Hippocampal formation (tissue), 2 donors: ENCODE measurements at places on chromosomes 1 and 21.

GRCh38 chr1:243364330-243364729 lies 108.5 kb downstream of the SDCCAG8 start:
- no peak for DNase-seq

GRCh38 chr1:80447526-80447925 lies 1353.2 kb upstream of the ADGRL2 start:
- no peak for DNase-seq

DNA sequence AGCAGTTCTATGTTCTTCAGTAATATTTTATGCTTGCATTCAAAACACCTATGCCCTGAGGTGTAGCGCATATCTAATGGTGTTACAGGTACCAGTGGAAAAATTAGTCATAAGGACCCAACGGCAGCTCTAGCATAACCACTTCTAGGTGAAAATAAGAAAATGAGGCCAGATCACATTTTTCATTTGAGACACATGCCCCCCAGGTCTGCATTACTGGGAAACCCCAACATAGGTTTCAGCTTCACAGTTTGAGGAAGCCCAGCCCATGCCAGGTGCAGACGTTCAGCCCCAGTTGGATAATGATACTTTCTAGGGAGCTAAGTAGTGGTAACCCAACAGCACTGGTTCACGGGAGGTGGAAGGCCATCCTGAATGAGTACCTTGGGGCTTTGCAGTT lies 129.8 kb downstream of the CNIH3 start:
- no peak for DNase-seq

DNA sequence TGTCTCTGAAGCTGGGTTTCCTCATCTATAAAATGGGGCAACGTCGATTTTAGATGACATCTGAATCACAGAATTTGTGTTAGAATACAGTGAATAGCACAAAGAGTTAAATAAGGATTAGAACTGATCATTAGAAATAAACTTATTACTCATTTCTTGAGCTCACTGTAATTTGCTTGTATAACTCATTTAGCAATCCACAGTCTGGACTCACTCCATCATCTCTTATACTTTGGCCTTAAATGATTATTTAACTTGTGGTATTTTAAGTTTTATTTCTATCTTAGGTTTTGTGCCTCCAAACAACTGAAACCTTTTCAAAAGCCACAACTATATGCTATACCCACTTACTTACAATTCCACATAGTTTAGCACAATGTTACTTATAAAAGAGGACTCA lies 128.0 kb downstream of the CDC42BPA start:
- no peak for DNase-seq

DNA sequence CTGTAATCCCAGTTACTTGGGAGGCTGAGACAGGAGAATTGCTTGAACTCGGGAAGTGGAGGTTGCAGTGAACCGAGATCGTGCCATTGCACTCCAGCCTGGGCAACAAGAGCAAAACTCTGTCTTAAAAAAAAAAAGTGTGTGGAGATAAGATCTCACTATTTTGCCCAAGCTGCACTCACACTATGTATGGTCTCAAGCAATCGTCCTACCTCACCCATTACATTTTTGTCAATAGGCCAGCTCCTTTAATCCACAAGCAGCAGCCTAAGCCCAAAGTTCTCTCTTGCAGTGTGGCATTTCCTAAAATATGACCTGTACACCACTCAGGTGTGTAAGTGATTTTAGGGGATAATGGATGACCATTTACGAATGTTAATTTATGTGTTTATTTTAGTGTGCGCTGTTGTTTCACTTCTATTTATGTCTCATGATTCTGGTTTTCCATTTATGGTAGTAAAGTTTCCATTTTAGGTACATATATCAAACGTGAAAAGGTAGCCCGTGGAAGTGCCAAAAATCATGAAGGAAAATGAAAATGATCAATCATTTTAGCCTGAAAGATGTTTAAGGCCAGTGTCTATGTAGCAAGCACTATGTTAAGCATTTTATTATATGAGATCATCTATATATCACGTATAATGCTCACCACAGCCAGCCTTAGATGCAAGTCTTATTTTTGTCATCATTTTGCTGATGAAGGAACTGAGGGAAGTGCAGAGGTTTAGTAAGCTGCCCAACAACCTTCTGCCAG lies 5.6 kb downstream of the LCK start:
- no peak for DNase-seq

- DNase-seq: no peak
These were observed 688.8 kb downstream of the PLA2G4A start for GRCh38 chr1:187517546-187517945.

DNA sequence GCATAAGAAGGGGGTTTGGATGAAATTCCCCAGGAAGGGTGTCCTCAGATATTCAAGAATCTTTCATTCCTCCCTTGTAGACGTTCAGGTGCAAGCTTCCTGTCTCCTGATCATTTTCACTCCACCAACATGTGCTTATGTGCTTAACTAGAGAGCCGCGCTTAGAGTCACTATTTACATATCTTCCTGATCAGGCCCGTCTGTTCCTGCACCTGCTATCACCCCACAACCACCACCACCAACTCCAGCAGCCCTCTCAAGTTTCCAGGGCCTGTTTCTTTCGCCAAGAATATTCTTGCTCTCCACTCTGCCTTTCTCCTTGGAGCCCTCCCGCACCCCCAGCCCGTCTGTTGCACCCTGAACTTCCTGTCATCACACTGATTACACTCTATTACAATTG lies 113.4 kb downstream of the SPSB1 start:
- no peak for DNase-seq

GRCh38 chr1:118104951-118105350 lies 80.1 kb downstream of the SPAG17 start:
- DNase-seq: no peak
